Transverse colon (tissue), 4 donors: ENCODE measurements at places on chromosomes 5 and 9. TPM values are rescaled to one million over a fixed set of nuclear protein-coding genes. Genes with fewer than 3 reads are reported as not detected.

GADD45G gene
- 12.7 TPM for total RNA-seq

- H3K27me3 ChIP-seq, result peaks cover 21% of the 10 kb centered on the region
- H3K4me1 ChIP-seq, result peaks cover 8% of the 10 kb centered on the region
- no peaks in the 10 kb centered on the region for H3K36me3 ChIP-seq
- DNase-seq, result peak; percentile 5
- H3K27ac ChIP-seq, result no peak overlapping the region
Observed at GRCh38 chr9:135077497-135078200, 9.8 kb upstream of the OLFM1 start.

DNA sequence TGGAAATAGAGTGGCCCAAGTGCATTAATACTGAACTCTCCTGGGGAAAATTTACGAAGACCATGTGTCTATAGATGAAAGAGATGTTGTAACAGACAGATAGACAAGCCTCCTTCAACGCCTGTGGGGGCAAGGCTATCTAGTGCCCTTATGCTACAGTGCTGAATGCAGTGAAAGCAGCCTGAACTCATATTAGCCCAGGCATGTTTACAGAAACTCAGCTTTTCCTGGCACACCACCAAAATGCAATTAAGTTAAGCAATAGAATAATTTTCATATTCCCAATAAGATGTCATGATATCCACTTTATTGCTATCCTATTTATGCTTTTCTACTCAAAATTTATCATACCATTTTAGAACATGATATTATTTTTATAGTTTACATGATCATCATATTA is 277.0 kb downstream of the DIRAS2 start:
- no peak overlapping the region for H3K27ac ChIP-seq
- no peaks in the 10 kb centered on the region for H3K36me3 ChIP-seq
- no peaks in the 10 kb centered on the region for H3K4me1 ChIP-seq
- no peaks in the 10 kb centered on the region for H3K27me3 ChIP-seq
- DNase-seq, result no peak
- no peak overlapping the region for H3K4me3 ChIP-seq

DNA sequence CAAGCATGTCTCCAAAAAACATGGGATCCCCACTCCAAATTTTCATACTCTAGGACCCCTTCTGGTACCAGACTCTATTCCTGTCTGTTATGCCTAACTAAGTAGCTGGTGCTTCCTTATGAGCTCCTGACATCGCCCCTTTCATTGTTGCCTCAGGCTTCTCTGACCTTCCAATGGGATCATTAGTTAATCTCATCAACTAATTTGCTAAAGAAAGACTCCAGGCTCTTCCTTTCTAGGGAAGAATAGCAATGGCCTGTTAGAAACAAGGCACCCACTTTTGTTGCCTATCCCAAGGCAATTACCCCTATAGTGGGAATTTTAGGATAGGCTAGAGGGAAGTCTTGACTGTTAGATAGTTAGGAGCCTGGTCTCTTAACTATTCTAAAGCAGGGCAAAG is 369.5 kb downstream of the MLLT3 start:
- no peaks in the 10 kb centered on the region for H3K27me3 ChIP-seq
- no peak overlapping the region for H3K27ac ChIP-seq
- no peak overlapping the region for H3K4me3 ChIP-seq
- no peak for DNase-seq

DNA sequence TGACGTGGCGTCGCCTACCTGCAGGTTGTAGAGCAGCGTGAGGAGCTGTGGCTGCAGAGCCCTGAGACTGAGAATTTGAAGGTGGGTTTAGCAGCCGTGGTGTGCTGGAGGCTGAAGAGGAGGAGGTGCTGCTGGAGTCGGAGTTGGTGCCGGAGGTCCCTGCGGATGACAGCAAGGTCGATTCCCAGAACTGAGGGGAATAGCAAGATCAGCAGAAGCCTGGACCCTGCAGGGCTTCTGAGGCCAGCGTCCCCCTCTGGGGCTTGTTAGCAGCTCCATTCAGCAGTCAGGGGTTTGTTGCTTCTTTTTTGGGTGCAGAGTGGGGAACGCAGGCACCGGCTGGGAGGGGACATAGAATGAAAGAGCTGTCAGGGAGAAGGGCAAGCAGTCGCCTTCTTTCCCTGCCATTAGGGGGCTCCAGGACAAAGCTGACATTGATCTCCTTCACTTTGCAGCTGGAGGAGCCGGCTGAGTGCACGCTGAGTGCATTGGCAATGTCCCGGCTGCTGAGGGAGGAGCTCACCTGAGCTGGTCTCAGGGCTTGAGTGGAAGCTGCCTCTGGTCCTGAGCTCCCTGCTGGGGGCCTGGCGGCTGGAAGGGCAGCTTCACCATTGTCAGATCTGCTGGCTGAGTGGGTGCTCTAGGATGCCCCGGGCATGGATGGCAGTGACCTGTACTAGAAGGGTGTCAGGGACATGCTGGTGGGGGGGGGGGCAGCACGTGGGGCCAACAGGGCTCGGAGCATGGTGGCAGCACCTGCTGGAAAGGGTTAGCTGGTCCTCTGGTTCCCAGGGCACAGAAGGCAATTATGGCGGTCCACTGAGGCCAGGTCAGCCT is 20.8 kb downstream of the OBP2B start:
- H3K4me3 ChIP-seq, result no peak overlapping the region
- H3K4me1 ChIP-seq, result no peaks in the 10 kb centered on the region
- no peaks in the 10 kb centered on the region for H3K36me3 ChIP-seq
- no peak overlapping the region for H3K27ac ChIP-seq
- H3K27me3 ChIP-seq, result peaks cover 17% of the 10 kb centered on the region
- peak; percentile 54 for DNase-seq

DNA sequence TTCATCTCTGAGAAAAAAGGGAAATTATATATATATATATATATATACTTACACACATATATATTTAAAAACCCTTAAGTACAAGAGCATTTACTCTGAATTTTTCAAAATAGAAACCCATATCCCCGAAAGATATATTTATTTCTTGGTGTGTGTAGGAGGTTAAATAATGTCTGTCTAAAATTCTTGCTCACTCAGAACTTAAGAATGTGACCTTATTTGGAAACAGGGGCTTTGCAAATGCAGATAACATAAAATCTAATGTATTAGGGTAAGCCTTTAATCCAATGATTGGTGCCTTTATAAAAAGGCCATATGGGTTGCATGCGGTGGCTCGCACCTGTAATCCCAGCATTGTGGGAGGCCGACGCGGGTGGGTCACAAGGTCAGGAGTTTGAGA is 517.3 kb upstream of the TLE4 start:
- H3K27me3 ChIP-seq, result no peaks in the 10 kb centered on the region
- DNase-seq, result no peak
- no peak overlapping the region for H3K27ac ChIP-seq

DNA sequence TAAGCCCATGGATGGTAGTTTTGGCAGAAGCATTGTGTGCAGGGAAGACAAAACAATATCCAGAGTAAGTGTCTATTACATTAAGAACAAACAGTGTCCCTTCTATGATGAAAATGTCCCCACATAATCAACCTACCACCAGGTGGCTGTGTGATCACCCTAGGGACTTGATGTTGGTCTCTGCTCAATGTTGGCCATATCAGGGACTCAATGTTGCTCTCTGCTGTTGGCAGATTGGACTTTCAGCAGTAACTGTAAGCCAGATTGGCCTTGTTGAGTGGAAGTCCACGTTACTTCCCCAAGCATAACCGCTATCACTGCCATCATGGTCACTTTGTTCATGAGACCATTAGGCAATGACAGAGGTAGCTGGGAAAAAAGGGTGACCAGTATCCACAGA is 52.8 kb upstream of the PRSS3 start:
- H3K4me3 ChIP-seq, result no peak overlapping the region
- H3K27me3 ChIP-seq, result no peaks in the 10 kb centered on the region
- H3K27ac ChIP-seq, result peak overlapping the region; percentile 6
- no peaks in the 10 kb centered on the region for H3K4me1 ChIP-seq

GRCh38 chr9:131656356-131657036 is 83.4 kb downstream of the RAPGEF1 start:
- peak overlapping the region; percentile 72 for H3K27ac ChIP-seq
- peak; percentile 77 for DNase-seq
- no peaks in the 10 kb centered on the region for H3K36me3 ChIP-seq
- no peaks in the 10 kb centered on the region for H3K27me3 ChIP-seq
- peaks cover 37% of the 10 kb centered on the region for H3K4me1 ChIP-seq

CLIC3 gene
- not detected for total RNA-seq

DNA sequence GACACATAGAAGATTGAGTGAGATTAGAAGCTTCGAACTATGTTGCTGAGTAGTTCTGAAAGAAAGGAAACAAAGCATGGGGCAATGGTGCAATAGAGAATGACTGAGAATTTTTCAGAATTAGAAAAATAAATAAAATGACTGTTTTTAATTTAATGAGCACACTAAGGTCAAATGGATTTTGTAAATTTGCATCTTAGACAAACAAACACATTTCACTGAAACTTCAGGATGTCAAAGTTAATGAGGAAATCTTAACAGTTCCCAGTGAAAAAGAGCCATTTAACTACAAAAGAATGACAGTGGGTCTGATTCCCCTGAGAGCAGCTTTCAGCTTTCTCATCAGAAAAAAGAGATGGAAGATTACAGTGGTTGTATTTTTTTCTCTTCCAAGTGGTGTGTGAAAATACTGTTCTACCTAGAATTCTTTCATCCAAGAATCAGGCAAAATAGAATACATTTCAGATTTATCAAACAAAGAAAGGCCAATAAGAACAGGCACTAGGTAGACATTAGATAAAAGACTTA is 591.9 kb downstream of the SEMA5A start:
- H3K4me1 ChIP-seq, result no peaks in the 10 kb centered on the region
- no peaks in the 10 kb centered on the region for H3K27me3 ChIP-seq
- H3K27ac ChIP-seq, result no peak overlapping the region
- no peaks in the 10 kb centered on the region for H3K36me3 ChIP-seq

GRCh38 chr9:115520646-115521045 is 402.7 kb upstream of the TNC start:
- H3K36me3 ChIP-seq, result no peaks in the 10 kb centered on the region
- no peak overlapping the region for H3K4me3 ChIP-seq
- no peaks in the 10 kb centered on the region for H3K4me1 ChIP-seq
- no peaks in the 10 kb centered on the region for H3K27me3 ChIP-seq
- H3K27ac ChIP-seq, result peak overlapping the region; percentile 16

AP3S1 gene
- 258 TPM for total RNA-seq
